ENCODE measurements at places on chromosomes 2 and 18.

DNA sequence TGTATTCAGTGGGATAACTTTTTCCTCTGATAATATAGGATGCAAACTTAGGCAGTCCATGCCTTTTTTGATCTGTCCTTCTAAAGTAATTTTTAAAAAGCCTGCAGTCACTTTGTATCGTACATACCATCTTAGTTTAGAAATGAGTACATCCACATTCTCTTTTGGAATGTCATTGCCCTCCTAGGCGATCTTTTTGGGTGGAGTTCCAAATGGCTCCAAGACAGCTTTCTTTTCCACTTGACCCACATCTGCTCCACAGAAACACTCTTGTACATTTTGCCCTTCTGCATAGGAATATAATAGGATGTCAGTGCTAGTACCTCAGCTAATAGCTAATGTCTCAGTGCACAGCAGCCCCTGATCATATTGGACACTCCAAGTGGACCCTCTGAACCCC lies 21.8 kb upstream of the HTR2B start:
- DNase-seq: no peak

DNA sequence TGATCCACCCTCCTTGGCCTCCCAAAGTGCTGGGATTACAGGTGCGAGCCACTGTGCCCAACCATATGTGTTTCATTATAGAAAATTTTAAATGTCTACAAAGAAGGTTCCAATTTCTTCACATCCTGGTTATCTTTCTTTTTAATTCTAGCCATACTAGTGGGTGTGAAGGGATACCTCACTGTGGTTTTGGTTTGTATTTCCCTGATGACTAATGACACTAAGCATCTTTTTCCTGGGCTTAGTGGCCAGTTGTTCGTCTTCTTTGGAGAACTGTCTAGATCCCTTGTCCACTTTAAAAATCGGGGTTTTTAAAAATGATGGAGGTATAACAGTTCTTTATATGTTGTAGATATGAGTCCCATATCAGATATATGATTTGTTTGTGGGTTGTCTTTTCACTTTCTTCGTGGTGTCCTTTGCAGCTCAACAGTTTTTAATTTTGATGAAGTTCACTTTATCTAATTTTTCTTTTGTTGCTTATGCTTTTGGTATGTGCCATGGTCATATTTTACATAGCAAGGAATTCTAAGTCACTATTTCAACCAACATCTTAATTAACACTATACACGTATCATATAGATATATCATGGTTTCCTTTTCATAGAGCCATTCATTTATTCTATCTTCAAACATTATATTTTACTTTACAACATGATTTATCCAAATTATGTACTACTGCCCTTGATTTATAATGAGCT lies 135.0 kb upstream of the RIOK3 start:
- no peak for DNase-seq

GRCh38 chr2:165361514-165361913 lies 108.0 kb upstream of the CSRNP3 start:
- no peak for DNase-seq

GRCh38 chr18:60113396-60113795 lies 213.6 kb downstream of the PMAIP1 start:
- DNase-seq: no peak

- DNase-seq: no peak
Observed at GRCh38 chr2:98004613-98005012, 8.9 kb upstream of the TMEM131 start.

GRCh38 chr18:79438898-79439627 lies 43.3 kb downstream of the NFATC1 start:
- no peak for DNase-seq

DNA sequence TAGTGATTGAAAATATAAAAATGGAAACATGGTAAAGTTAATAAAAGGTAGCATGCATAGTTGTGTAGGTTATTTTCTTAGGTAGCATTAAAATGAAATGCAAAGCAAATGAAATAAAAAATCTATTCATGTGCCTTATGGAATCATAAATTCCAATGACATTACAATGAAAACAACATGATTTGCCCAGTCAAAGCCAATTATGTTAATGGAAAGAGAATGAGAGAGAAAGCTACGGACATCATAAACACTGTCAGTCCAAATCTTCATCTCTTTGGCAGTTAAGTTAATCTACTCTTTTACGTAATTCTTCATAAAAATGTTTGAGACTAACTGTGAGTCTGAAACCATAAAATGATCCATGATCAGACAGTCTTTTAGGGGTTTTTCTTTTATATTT lies 636.7 kb upstream of the SYT4 start:
- DNase-seq: no peak

- no peak for DNase-seq
Observed at GRCh38 chr2:213087040-213087439, 64.4 kb downstream of the IKZF2 start.

DNA sequence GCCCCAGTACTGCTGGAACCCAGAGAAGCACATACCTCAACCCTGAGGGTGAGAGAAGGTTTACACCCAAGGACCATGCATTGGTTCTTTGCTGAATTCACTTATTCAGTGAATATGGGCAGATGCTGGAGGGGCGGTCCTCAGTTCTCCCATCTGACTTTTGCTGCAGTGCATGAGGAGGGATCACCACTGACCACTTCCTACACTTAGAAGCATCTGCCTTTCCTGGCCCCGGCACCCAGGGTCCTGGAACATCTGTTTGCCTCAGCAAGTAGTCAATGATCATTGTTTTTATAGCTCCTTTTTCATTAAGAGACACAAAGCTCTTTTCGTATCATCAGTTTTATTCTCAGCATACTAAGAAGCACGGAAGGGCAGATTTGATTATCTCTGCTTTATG lies 211.4 kb downstream of the SH3RF3 start:
- DNase-seq: no peak

GRCh38 chr18:5481621-5482020 lies 62.2 kb downstream of the EPB41L3 start:
- DNase-seq: no peak

DNA sequence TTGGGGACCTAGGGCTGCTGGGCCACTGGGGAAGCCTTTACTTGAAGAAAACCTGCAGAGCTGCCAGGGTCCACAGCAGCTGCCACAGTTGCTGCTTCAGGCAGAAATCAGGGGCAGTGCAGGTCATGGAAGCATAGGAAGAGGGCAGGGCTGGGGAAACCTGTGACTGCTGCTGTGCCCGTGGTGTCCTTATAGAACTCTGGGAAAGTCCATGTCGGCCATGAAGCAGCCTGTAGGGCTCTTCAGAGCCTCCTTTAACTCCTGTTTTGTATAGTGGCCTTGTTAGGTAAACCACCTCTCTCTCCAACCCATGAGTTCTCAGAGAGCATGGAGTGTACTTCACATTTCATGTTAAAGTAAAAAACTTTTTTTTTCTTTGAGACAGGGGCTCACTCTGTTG lies 62.1 kb downstream of the SMAD4 start:
- no peak for DNase-seq

DNA sequence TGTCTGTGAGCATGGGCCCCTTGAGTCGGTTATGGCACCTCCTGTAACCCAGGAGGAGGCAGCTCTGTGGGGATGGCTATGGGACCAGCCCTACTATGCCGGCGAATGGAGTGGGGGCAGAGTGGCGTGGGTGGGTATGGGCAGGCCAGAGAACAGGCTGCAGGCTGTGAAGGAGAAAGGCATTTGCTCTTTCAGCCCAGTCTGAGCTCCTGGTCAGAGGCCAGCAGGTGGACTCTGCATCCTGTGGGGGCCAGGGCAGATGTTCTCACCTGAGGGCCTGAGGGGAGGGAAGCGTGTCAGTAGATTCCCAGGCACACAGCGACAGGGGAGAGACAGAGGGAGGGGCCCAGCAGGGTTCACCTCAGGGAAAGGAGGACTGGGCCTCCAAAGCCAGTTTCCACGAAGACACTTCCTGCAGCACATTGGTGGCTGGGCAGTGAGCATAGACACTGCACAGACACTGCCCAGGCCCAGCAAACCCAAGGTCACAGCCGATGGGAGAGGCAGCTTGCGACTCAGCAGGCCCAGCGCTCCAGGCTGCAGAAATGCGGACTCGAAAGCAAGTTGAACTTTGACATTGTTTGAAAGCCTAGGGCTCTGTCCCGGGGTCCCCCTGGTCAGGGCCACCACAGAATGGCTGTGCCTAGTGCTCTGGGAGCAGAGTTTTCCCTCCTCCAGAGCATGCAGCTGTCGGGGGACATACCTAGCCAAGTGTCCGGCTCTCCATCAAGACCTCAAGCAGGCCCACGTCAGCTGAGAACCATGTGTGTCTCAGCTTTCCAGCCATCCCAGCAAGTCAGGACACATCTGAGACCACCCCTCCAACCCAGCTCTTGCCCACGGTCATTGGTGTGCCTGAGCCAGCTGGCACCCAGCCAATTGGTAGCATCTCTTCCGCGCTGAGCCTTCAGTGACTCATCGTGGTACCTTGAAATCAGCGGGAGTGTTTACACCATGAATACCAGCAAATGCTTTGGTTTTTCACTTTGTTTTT lies 53.8 kb downstream of the TGOLN2 start:
- no peak for DNase-seq

DNA sequence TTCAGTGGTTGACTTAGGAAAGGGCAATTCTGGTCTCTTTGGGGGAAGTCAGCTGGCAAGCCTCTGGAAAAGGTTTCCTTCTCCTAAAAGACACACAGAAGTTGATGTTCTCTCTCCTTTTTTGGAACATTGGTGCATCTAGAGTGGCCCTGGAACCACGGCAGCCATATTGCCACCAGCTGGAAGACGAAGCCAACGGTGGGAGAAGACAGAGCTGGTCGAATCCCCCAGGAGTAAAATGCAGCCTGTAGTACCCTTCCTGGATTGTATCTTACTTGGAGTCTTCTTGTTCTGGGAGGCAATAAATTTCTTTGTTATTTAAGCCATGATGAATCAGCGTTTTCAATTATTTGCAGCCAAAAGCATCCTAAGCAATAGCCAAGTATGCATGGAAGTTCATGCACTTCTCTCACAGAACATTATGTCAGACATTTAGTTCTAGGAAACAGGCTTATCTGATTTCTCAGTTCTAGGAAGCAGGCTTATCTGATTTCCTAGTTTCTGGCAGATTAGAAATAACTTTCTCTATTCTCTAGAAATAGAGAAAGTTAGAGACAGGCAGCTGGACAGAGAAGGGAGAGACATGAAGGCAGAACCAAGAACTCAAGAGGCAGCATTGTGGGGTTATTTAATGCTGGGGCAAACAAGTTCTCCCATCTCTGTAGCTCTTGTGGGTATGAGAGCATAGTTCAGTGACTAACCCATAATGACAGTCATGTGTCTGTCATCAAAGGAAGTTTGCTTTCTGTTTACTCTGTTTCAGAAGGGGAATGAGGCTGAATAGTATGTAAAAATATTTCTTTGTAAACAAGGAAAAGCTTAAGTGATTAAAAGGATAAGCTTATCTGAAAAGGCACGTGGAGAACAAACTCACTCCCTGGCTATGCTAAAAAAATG lies 40.5 kb upstream of the NABP1 start:
- DNase-seq: no peak

All from iPS DF 19.7 (cell line).